ENCODE measurements at places on chromosomes 6 and 20.
A peak's percentile ranks its signal among the peaks of the same experiment; 100 is the strongest.

- no peak for DNase-seq
Observed at GRCh38 chr20:48585061-48585870, 242.5 kb downstream of the PREX1 start.

DNA sequence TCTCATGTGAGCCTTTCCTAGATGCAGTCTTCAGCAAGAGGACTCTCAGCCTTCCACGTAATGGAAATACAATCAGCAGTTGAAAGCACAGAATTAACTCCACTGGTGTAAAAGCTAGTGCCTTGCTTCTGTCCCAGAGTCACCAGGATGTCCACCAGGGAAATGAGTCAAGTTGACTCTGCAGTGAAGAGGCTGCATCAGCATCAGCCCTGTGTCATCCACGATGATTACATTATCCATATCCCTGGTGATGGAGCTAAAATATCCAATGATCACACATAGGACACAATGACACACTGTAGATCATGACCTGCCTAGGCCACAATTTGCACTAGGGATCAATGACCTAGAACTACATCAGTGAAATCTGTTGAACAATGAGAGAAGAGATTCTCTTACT lies 262.4 kb downstream of the ERMARD start:
- no peak for DNase-seq

GRCh38 chr6:95078457-95078856 lies 498.9 kb upstream of the MANEA start:
- no peak for DNase-seq

DNA sequence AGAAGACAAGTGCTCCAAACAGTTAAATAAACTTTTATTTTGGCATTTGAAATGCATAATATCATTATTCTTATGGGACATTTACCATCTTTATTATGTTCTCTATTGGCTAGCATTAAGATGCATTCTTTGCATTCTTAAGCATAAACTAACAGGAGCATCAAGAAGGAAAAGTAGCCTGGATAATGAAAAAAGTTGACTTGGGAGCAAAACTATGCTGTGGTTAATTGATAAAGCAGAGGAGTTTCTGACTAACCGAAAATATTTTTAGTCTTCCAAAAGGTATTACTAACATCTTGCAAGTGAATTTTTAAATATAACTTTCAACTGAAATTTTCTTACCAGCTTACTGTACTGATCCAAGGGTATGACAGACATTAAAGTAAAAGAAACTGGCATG lies 140.3 kb downstream of the FLRT3 start:
- peak; percentile 46 for DNase-seq

- no peak for DNase-seq
Observed at GRCh38 chr20:14223806-14224205, 113.6 kb downstream of the FLRT3 start.

All from astrocyte of the spinal cord (primary cell).